ENCODE measurements at places on chromosomes 11 and 22.

- no peak for DNase-seq
Measured at GRCh38 chr11:105754716-105755115, 144.8 kb downstream of the GRIA4 start.

DNA sequence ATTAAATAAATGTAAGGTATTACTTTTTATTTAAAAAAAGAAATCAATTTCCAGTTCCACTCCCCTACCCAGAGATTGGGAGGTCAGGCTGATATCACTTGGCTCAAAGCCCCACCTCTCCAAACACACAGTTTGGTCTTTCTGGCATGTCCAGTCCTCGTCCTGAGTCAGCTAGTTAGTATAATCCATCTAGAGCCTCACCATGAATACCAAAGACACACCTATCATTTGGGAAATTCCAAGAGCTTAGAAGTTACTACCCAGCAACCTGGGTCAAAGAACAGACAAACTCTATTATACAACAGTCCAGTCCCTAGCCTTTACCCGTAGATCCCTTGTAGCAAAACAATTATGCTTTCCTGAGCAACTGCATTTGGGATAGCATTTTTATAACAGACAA is 9.4 kb downstream of the TREH start:
- no peak for DNase-seq

DNA sequence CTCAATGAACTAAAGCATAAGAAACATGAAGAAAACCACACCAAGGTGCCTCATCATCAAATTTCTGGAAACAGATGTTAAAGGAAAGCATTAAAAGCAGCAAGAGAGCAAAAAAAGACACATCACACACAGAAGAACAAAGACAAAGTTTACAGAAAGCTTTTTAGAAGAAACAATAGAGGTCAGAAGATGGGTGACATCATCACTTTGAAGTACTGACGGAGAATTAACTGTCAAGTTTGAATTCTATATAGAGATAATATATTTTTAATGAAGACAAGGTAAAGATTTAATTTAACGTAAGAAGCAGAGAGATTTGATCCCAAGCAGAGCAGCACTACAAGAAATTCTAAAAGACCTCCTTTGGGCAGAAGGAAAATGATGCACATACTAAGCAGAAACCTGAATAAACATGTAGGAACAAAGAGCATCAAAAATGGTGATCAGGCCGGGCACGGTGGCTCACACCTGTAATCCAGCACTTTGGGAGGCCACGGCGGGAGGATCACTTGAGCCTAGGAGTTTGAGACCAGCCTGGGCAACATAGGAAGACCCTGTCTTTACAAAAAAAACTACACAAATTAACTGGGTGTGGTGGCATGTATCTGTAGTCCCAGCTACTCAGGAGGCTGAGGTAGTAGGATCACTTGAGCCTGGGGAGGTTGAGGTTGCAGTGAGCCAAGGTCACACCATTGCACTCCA is 63.3 kb upstream of the RTL6 start:
- no peak for DNase-seq

DNA sequence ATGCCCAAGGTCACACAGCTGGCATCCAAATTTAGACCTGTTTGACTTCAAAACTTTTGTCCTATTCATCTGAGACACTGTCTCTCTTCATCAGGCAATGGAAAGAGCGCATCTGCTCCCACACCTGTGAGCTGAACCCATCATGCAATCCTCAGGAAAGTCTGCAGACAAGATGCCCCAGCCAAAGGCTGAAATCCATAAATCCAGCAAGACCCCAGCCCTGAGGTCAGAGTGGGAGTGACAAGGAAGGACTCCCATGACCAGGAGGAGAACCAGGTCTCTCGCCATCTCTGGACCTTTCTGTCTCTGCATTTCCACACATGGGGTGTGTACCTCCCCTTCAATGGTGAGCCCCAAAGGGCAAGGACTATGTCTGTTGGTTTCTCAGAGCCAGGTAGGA is 83.6 kb upstream of the HMGXB4 start:
- DNase-seq, result no peak

DNA sequence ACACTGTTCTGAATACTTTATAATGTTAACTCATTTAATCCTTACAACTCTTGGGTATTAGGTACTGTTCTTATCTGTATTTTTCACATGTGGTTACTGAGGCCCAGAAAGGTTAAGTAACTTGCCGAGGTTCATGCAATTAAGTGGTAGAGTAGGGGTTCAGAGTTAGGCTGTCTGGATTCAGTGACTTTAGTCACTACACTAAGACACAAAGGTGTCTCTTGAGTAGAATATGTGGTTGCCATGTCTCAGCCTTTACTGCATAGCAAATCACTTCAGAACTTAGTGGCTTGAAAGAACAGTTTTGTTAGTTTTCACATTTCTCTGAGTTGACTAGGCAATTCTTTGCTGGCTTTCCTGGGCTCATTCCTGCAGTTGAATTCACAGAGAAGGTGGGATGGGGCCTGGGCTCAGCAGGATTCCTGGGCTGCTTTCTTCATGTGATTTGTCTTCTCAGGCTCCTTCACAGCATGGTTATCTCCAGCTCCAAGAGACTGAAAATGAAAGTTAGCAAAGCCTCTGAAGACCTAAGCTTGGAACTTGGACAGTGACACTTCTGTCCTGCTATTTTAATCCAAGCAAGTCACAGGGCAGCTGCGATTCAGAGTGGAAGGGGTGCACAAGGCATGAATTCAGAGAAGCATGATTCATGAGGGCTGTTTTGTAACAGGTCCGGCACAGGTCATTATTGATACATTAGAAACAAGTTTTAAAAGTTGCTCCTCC is 68.3 kb downstream of the SPECC1L start:
- DNase-seq, result no peak

- no peak for DNase-seq
Measured at GRCh38 chr11:77038825-77039326, 4.7 kb downstream of the B3GNT6 start.

DNA sequence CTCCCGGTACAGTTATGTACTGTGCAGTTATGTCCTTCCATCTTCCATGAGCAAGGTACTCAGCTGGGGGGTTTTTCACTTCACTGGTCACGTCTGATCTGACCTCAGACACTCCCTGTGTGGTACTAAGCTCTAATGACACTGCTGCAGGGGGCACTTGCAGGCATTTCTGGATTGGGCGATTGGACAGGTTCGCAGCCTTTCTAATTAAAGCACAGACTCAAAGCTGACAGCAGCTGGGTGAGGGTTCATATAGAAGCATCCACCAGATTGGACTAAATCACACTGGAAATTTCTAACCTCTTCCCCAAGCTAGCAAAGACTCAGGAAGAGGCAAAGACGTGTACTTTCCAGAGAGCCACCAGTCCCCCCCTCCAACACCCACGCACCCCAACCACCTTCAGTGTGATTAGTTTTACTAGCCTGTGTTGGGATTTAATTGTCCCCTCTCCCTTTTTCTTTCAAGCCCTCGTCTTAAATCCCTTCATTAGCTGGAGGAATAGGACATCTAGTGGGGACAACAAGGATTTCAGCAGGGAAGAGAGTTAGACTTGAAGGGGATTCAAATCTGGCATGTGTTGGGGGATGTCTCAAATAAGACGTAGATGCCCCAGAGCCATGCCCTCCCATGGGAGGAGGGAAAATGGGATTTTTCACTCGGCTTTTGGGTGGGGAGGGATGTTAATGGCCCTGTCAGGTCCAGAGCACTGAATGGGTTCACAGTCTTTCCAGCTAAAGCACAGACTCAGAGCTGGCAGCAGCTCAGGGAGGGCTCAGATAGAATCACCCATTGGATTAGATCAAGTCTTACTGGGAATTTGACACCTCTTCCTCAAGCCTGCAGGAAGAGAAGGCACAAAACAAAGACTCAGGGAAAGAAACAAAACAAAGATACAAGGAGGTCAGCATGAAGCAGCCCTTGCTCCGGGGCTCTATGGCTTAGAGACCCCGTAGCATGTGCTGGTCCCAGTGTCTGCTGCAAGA is 10.9 kb downstream of the INS start:
- peak; percentile 53 for DNase-seq

DNA sequence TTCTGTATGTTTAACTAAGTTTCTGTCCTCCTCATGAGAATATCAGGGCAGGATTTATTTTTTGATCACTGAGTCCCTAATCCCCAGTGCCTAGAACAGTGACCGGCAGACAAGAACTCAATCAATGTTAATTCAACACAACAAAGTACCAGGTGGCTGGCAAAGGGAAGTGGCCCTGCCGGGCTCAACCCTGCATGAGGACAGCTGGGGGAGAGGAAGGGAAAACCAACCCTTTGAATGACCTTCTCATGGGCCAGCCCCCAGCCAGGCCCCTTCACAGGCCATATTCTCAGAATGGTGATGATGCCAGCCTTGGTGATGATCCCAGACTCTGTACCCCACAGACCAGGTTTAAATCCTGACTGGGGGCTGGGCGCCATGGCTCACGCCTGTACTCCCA is 1.4 kb upstream of the MFNG start:
- no peak for DNase-seq

DNA sequence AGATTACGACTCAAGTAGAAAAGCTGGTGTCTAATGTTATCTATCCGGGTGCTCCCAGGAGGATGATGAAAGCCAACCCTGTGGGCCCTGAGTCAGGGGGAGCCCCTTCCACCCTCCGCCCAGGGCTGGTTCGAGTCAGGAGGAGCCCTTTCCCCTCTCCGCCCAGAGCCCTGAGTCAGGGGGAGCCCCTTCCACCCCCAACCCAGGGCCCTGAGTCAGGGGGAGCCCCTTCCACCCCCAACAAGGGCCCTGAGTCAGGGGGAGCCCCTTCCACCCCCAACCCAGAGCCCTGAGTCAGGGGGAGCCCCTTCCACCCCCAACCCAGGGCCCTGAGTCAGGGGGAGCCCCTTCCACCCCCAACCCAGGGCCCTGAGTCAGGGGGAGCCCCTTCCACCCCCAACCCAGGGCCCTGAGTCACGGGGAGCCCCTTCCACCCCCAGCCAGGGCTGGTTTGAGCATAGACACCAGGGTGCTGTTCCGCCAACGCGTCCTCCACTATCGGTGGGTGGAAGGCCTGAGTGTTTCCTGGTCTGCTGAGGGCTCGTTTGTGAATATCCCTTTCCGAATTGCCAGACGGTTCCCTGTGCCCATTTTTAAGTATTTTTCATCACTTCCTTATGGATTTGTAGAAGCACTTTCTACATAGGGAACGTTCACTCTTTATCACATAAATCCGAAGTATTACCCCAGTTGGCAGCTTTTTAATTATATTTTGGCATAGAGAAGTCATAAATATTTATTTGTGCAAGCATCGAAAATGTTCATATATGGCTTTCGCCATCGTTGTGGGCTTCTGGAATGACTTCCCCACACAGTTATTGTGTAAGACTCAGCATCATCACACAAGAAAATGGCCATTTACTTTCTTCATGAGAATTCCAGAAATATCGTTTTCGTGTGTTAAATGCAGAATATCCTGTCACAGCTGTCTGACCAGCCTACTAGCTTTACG is 380.6 kb downstream of the BRD1 start:
- DNase-seq, result no peak

DNA sequence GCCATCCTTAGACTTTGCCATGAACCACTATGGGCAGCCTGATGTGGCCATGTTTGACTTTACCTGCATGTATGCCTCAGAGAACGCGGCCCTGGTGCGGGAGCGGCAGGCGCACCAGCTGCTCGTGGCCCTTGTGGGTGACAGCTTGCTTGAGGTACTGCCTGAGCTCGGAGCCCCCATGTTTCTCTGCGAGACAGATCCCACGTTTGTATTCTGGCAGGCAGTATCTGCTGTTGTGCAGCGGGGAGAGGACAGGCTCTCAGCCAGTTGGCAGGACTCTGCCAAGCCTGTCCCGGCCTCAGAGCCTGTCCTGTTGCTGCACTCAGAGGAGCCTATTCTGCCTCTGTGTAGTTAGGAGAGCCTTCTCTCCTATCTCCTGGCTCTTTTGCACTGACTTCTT is 109.9 kb downstream of the MICAL2 start:
- no peak for DNase-seq

DNA sequence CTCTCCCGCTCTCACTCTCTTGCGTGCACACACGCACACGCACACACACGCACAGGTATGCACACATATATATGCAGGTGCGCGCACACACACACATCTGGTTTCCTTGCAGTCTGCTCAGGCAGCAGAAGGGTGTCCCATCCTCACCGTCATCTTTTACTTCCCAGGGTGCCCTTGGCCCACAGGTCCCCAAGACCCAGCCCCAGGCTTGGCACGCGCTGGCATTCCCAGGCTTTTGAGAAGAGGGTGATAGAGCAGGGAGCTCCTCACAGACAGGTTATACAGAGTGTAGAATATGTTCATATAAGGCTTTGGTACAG is 52.0 kb upstream of the SPATA19 start:
- DNase-seq, result no peak

GRCh38 chr22:37070744-37071143 is 19.2 kb downstream of the KCTD17 start:
- no peak for DNase-seq

DNA sequence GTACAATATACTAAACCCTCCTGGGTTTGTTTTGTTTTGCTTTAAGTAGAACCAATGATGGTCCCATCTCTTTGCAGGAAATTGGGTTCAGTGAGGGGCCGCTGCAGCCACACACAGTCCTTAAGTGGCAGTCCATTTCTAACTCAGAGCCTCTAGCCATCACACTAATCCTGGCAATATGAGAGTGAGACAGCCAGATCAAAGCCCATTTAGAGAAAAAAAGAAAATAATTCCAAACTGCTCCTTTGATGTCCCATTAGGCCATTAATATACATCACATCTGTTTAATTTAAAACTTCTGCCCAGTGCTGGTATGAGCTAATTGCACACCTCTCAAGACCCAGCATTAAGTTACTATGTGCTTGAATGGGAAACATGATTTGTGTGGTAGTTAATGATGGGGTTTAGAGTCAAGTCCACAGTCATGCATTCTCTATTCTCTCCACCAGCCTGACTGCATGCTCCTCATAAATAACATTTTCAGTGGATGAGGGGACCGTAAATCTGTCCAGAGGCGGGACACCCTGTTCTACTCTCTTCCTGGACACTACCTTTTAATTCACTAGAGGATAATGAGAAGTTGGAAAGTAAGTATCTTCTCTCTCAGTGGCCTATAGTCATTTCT is 53.8 kb upstream of the BIRC3 start:
- no peak for DNase-seq

GRCh38 chr11:117807482-117808327 is 10.7 kb upstream of the DSCAML1 start:
- DNase-seq, result peak; percentile 87

GRCh38 chr22:24068717-24069297 is 57.7 kb downstream of the CABIN1 start:
- no peak for DNase-seq

DNA sequence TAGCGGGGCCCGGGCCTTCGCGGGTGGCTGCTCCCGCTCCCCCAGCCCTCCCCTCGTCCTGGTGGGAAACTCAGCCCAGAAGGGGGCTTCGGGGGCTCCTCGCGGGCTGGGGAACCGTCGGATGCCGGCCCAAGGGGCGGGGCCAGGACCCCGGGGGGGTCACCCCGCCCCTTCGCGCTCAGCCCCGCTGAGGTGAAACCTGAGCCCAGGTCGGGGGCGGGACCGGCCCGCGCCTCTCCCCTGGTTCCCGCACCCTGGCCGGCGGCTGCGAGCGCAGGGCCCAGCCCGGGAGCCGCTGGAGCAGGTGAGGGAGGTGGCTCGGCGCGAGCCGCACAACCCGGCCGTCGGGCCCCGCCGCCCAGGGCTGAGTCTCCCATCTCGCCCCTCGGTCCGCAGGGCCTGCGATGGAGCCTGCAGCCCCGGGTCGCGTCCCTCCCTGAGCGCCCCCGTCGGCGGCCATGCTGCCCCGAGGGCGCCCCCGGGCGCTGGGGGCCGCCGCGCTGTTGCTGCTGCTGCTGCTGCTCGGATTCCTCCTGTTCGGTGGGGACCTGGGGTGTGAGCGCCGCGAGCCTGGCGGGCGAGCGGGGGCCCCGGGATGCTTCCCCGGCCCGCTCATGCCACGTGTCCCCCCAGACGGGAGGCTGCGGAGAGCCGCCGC is at the start of gene LARGE2:
TSS of gene LARGE2 (plus strand) at position 232 of the 658 bp plus-strand sequence. CDS start at position 459, 227 bp downstream.
- DNase-seq, result no peak
